CMK (cell line): ENCODE measurements at places on chromosomes 5 and 9.

GRCh38 chr9:79481846-79482477 lies 89.8 kb upstream of the TLE4 start:
- no peak for DNase-seq

GRCh38 chr5:118981783-118982182 lies 6.6 kb downstream of the DTWD2 start:
- DNase-seq: no peak

- DNase-seq: no peak
These were observed 579.7 kb downstream of the CCDC171 start for GRCh38 chr9:16132513-16132912.

GRCh38 chr5:51389577-51390463 lies 6.6 kb downstream of the ISL1 start:
- no peak for DNase-seq

DNA sequence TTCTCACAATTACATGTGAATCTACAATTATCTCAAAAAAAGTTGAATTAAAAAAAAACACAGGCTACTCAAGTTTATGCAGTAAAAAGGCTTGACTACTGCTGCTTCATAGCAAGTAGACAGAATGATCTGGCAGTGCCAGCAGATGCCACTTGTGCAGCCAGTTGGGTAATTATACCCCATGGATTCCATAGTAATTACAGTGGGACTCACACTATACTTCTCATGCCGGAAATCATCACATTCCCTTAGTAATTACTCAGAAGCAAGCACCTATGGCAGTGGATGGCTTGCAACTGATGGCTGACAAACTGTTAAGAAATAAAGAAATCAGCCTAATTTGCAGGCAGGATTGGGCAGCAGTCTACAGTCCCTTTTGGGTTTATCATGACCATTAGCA lies 463.2 kb upstream of the KLF4 start:
- DNase-seq: no peak

- DNase-seq: no peak
These were observed 491.8 kb upstream of the COX7C start for GRCh38 chr5:86125731-86126601.
